ENCODE measurements at places on chromosomes 1 and 21.

DNA sequence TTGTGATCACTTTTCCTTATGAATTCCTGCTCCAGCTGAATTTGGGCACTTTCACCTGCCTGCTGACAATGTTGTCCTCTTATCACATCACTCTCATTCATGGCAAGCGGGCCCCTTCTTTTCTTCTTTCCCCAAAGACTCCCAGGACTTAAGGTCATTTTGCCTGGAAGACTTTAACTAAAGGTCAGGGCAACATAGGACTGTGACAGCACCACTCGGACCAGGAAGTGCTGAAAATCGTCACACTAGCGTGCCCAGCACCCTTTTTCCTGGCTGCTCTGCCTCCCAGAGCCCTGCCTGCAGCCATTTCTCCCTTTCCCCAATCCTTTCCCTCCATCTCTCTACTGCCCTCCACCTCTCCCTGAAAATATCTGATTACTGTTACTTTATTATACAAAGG lies 35.4 kb downstream of the CD34 start:
- DNase-seq = no peak

DNA sequence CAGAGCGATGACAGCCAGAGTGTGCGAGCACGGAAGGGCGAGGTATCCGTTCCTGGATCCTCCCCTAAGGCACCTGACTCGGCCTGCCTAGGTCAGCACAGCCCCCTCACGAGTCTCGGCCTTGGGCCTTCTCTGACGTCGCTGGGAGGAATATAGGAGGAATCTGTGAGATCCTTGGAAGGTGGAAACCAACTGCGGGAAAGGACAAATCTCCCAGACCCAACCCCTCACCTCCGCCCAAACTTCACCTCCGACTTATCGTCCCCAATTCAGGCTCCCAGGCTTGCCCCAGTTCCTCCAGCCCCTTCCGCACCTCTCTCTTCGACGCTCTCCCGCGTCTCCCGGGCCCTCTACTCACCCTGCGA lies 494 bp downstream of the APH1A start:
- DNase-seq = peak; percentile 33

DNA sequence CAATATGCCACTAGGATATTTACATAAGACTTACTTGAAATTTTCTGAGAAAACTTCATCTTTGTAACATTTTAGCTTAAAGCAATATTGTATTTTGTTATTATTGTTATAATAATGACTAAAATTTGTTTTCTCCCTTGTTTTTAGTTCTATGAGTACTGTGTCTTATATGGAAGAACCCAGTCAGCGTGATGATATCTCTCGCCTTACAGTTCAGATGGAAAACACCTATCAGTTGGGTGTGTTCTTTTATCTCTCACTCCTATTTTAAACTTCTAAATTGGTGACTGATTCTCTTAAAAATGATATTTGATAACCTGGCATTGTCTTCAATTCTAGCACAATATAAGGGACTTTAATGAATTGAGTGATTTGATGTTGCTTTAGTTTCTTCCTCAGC lies 18.0 kb downstream of the DYNLT5 start:
- no peak for DNase-seq

- DNase-seq = no peak
These were observed 27.1 kb downstream of the NEK2 start for GRCh38 chr1:211648336-211648735.

DNA sequence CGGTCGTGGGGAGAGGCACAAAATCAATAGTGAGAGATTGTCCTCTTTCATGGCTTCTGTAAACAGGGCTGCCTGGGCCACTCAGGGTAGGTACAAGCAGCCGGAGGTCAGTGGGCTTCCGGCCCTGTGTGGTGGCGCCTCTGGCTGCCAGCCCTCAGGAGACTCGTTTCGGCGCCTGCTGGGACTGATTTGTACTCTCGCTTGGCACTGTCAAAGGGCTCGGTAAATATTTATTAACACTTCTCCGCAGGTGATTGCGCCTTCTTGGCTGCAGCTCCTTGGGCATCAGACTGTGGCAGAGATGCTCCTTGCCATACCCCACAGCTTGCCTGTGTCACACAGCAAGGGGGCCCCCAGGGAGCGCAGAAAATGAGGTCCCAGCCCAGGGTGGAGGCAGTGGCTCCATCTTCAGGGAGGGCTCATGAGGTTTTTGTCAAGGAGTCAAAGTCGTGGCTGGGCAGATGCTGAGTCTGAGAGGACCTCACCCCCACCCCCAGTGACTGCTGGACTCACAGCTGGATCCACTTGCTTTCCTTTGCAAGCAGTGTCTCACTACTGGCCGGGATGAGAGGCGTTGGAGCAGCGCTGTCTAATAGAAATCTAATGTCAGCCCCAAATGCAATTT lies 262.5 kb downstream of the GRIK3 start:
- no peak for DNase-seq
